Natural killer cell (primary cell): ENCODE measurements at places on chromosomes 5 and 9. TPM values are rescaled to one million over a fixed set of nuclear protein-coding genes. Genes with fewer than 3 reads are reported as not detected.

- H3K4me3 ChIP-seq, result no peak overlapping the region
- H3K4me1 ChIP-seq, result no peaks in the 10 kb centered on the region
- DNase-seq, result no peak
Observed at GRCh38 chr9:15206903-15207696, 99.9 kb downstream of the TTC39B start.

DNA sequence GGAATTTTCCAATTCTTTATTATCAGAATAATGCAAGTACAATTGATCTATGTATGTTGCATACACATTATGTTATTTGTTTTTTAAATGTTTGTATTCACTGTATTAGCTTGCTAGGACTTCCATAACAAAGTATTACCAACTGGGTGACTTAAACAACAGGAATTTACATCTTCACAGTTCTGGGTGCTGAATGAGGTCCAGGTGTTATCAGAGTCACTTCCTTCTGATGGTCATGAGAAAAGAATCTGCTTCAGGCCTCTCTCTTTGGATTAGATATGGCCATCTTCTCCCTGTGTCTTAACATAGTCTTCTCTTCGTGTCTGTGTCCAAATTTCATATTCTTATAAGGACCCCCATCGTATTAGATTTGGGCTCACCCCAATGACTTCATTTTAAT lies 229.1 kb upstream of the TRPC7 start:
- no peak for DNase-seq
- H3K36me3 ChIP-seq, result no peaks in the 10 kb centered on the region
- H3K27ac ChIP-seq, result no peak overlapping the region
- H3K27me3 ChIP-seq, result no peaks in the 10 kb centered on the region
- no peaks in the 10 kb centered on the region for H3K4me1 ChIP-seq
- H3K4me3 ChIP-seq, result no peak overlapping the region

DNA sequence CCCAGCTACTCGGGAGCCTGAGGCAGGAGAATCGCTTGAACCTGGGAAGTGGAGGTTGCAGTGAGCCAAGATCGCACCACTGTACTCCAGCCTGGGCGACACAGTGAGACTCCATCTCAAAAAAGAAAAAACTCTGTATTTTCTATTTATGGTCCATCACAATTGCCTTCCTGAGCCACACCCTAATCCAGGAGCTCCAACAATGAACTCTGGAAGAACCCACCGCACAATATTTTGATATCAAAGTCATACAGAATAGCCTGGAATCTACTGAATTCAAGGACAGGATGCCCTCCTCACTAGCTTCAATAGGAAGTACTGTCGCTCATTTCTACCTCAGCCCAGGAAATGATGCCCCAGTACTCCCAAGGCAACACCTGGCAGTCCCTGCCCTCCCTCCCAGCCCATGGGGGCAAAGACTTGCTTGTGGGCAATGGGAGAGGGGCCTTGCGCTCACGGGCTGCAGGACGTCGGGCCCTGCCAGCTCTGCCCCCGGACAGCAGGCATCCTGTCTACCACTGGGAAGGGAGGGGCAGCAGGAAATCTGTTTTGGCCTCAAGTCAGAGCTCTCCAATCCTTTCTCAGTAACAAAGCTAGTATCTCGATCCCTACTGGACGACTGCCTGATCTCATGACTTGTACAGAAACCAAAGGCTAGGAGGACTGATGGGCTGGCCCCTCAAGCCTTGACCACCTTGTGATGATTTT lies 19.7 kb downstream of the UBAC1 start:
- H3K36me3 ChIP-seq, result peaks cover 46% of the 10 kb centered on the region
- no peak overlapping the region for H3K4me3 ChIP-seq
- no peak for DNase-seq

GRCh38 chr9:112809351-112809848 lies 58.8 kb downstream of the SNX30 start:
- no peaks in the 10 kb centered on the region for H3K27me3 ChIP-seq
- H3K4me3 ChIP-seq, result no peak overlapping the region
- peaks cover 12% of the 10 kb centered on the region for H3K4me1 ChIP-seq
- peaks cover 2% of the 10 kb centered on the region for H3K36me3 ChIP-seq

- H3K27ac ChIP-seq, result no peak overlapping the region
- H3K4me1 ChIP-seq, result no peaks in the 10 kb centered on the region
- H3K36me3 ChIP-seq, result no peaks in the 10 kb centered on the region
- no peak for DNase-seq
- H3K4me3 ChIP-seq, result no peak overlapping the region
Observed at GRCh38 chr9:34154057-34154456, 24.8 kb upstream of the UBAP1 start.

- H3K36me3 ChIP-seq, result no peaks in the 10 kb centered on the region
- H3K4me1 ChIP-seq, result no peaks in the 10 kb centered on the region
- DNase-seq, result no peak
- H3K27ac ChIP-seq, result no peak overlapping the region
Observed at GRCh38 chr9:135456436-135457104, 23.0 kb upstream of the PPP1R26 start.

DNA sequence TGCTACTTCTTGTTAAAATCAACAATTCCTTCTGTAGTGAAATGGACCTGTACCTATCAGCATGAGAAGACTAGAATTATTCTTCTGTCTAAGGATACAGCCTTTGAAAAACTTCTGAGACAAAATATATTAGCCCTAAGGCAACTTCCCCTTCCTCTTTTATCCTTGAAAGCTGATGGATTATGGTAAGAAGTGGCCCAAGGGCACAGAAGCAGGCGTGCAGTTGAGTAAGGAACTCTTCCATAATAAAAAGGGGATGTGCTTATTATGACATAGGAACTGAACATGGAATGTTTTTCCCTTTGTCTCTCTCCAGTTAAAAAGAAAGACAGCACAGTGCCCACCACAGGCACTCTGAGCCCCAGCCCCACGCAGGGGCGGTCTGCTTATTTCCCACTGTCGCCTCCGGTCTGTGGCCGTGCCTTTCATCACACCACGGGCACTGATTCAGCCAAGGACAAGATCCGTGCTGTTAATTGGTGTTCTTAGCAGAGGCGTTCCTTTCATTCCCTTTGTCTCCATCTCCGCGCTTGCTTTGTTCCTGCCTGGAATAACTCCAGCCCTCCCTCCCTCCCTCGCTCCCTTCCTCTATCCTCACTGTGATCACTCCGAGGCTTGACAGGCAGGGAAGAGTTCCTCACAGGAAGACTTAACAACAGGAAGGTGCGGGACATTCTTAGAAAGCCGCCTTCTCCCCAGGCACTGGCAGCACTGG lies 135.9 kb upstream of the OTULINL start:
- no peak overlapping the region for H3K27ac ChIP-seq
- H3K4me1 ChIP-seq, result no peaks in the 10 kb centered on the region
- DNase-seq, result no peak
- no peaks in the 10 kb centered on the region for H3K27me3 ChIP-seq
- no peak overlapping the region for H3K4me3 ChIP-seq

DNA sequence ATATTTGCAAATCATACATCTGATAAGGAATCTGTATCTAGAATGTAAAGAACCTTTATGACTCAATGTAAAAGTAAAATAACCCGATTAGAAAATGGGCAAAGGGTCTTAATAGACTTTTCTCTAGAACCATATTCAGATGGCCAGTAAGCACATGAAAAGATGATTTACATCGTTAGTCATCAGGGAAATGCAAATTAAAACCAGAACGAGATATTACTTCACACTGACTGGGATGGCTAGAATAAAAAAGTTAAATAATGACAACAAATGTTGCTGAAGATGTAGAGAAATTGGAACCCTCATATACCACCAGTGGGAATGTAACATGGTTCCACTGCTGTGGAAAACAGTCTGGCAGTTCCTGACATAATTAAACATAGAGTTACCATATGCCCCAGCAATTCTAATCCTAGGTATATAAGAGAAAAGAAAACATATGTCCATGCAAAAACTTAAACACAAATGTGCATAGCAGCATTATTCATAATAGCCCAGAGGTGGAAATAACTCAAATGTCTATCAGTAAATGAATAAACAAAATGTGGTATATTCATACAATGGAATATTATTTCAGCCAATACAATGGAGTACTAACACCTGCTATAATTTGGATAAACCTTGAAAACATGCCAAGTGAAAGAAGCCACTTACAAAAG lies 100.4 kb upstream of the MAMDC2 start:
- DNase-seq, result no peak
- no peak overlapping the region for H3K4me3 ChIP-seq
- H3K27ac ChIP-seq, result no peak overlapping the region
- no peaks in the 10 kb centered on the region for H3K36me3 ChIP-seq
- H3K4me1 ChIP-seq, result peaks cover 3% of the 10 kb centered on the region

DNA sequence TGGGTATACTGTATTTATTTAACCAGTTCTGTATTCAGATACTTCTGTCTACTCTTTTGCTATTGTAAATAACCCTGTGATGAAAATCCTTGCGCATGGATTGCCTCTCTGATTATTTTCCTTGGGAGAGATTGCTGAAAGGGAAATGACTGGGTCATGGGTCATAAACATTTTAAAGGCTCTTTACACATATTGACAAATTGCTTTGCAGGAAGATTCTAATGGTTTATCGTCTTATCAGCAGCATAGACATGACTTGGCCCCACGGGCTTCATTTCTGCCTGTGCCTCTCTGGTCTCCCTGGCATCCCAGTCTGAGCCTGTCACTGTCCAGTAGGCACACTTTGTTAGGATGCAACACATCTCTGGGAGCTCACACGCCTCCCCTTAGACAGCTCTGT lies 52.3 kb downstream of the RGS3 start:
- peaks cover 1% of the 10 kb centered on the region for H3K36me3 ChIP-seq
- H3K4me3 ChIP-seq, result no peak overlapping the region
- no peak overlapping the region for H3K27ac ChIP-seq
- no peak for DNase-seq
- no peaks in the 10 kb centered on the region for H3K27me3 ChIP-seq

GRCh38 chr5:126374109-126374416 lies 49.1 kb upstream of the GRAMD2B start:
- peaks cover 6% of the 10 kb centered on the region for H3K4me1 ChIP-seq
- H3K4me3 ChIP-seq, result no peak overlapping the region

GRCh38 chr5:170306381-170306831 lies 8.8 kb upstream of the LCP2 start:
- DNase-seq, result no peak
- H3K36me3 ChIP-seq, result no peaks in the 10 kb centered on the region
- peaks cover 23% of the 10 kb centered on the region for H3K4me1 ChIP-seq

GRCh38 chr9:85522459-85523092 lies 219.2 kb downstream of the AGTPBP1 start:
- H3K27ac ChIP-seq, result no peak overlapping the region
- H3K27me3 ChIP-seq, result peaks cover 10% of the 10 kb centered on the region

GRCh38 chr5:98798847-98799246 lies 25.4 kb downstream of the RGMB start:
- no peak overlapping the region for H3K4me3 ChIP-seq
- no peak overlapping the region for H3K27ac ChIP-seq
- no peaks in the 10 kb centered on the region for H3K36me3 ChIP-seq
- H3K4me1 ChIP-seq, result no peaks in the 10 kb centered on the region
- no peak for DNase-seq

GRCh38 chr5:169099801-169100734 lies 200.9 kb downstream of the SLIT3 start:
- H3K36me3 ChIP-seq, result no peaks in the 10 kb centered on the region
- H3K27ac ChIP-seq, result no peak overlapping the region
- no peaks in the 10 kb centered on the region for H3K27me3 ChIP-seq
- no peak overlapping the region for H3K4me3 ChIP-seq

DNA sequence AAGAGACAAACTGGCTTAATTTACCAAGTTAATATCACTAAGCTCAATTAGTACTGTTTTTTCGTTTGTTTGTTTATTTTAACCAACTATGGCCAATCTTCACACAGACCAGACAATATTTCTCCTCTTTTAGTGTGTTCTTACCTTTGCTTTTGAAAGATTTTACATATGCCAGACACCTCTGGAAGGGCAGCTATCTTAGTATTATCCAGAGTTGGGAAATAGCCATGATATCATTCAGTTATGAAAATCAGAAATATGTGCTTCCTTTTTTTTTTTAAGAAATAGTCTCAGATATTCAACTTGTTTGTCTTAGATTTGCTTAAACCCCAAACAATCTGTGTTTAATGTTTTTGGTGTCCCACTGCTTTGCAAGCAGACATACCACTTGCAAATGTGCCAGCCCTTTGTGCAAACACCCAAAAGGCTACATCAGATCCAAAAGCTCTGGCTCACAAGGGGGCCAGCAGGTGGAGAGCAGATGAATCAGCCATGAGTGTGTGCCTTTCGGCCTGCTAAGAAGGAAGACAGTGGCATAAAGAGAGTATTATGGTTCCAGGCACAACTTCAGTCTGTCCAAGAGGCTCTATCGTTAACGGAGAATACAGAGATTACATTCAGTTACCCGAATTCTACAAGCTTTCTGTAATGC lies 147.6 kb downstream of the EFNA5 start:
- H3K27me3 ChIP-seq, result no peaks in the 10 kb centered on the region
- peaks cover 6% of the 10 kb centered on the region for H3K4me1 ChIP-seq
- no peaks in the 10 kb centered on the region for H3K36me3 ChIP-seq
- no peak for DNase-seq

DNA sequence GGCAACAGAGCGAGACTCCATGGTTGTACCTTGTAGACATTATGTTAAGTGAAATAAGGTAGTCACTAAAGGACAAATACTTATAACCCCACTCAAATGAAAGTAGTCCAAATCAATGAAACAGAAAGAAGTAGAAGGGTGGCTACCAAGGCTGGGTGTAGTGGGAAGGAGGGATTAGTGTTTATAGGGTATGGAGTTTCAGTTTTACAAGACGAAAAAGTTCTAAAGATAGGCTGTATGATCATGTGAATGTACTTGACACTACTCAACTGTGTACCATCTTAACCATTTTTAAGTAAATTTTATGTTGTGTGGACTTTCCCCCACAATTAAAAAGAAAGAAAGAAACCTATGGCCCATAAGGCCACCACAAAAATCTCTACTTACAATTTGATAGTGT lies 32.2 kb downstream of the ALDH7A1 start:
- no peak for DNase-seq
- no peak overlapping the region for H3K27ac ChIP-seq
- no peaks in the 10 kb centered on the region for H3K27me3 ChIP-seq
- no peak overlapping the region for H3K4me3 ChIP-seq

- no peak overlapping the region for H3K27ac ChIP-seq
- H3K36me3 ChIP-seq, result no peaks in the 10 kb centered on the region
- H3K27me3 ChIP-seq, result no peaks in the 10 kb centered on the region
Observed at GRCh38 chr9:70474413-70474812, 60.0 kb upstream of the KLF9 start.

SEMA6A gene
- total RNA-seq, result not detected

OR13C8 gene
- total RNA-seq, result not detected

PCDH1 gene
- 19.2 TPM for total RNA-seq

PCDHGB1 gene
- total RNA-seq, result not detected

ATOX1 gene
- 46.4 TPM for total RNA-seq

ARL14EPL gene
- total RNA-seq, result not detected

PCDHGB5 gene
- 1.3 TPM for total RNA-seq

IFNW1 gene
- total RNA-seq, result not detected

HRCT1 gene
- not detected for total RNA-seq

SLCO6A1 gene
- total RNA-seq, result not detected

PDE6A gene
- not detected for total RNA-seq

DOK3 gene
- 3.5 TPM for total RNA-seq

PSAT1 gene
- total RNA-seq, result 1.1 TPM

AQP3 gene
- total RNA-seq, result 3.9 TPM

RGS3 gene
- total RNA-seq, result 148 TPM

BARHL1 gene
- not detected for total RNA-seq
